ENCODE measurements at places on chromosomes 3 and 15. TPM values are rescaled to one million over a fixed set of nuclear protein-coding genes. Genes with fewer than 3 reads are reported as not detected.

The PRSS50 gene
- total RNA-seq, result 0.38 TPM

- DNase-seq, result no peak
- H3K4me1 ChIP-seq, result peaks cover 10% of the 10 kb centered on the region
- H3K27ac ChIP-seq, result no peak overlapping the region
- H3K36me3 ChIP-seq, result no peaks in the 10 kb centered on the region
- H3K4me3 ChIP-seq, result no peak overlapping the region
These were observed 139.7 kb upstream of the COL8A1 start for GRCh38 chr3:99498550-99499234.

The ARRDC4 gene
- total RNA-seq, result 6.7 TPM

GRCh38 chr3:19644405-19644804 is 289.6 kb downstream of the EFHB start:
- no peaks in the 10 kb centered on the region for H3K4me1 ChIP-seq
- H3K4me3 ChIP-seq, result no peak overlapping the region
- H3K27ac ChIP-seq, result no peak overlapping the region
- no peak for DNase-seq

DNA sequence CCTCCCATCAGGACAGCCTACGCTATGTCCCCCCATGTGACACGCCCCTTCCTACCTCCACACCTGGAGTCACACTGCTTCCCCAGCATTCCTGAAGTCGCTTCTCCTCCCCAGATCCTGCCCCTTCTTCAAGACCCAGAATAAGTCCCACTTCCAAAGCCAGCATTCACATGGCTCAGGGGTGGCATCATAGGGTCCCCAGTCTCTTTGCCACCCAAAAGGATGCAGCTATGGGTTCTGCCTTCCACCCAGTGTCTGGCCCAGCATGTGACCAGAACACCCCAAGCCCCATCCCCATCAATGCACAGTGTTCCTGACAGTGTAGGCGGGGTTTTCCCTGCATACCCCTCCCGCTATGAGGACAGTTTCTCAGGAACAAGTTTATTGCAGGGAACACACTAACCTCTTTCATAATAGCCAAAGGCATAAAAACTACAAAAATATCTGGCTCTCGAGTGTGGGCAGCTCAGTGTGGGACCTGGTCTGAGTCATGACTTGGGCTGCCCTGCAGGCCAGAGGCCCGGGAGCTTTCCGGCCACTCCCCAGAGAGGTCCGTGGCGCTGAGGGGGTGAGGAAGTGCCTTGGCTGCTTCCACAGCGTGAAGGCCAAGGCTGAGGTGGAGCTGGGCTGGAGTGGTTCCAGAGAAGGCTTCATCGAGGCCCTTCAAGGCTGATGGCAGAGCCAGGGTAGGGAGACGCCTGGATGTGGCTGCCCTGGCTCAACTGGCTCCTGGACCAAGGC is 5.8 kb downstream of the ISLR start:
- peaks cover 10% of the 10 kb centered on the region for H3K27me3 ChIP-seq
- no peak for DNase-seq
- H3K4me3 ChIP-seq, result no peak overlapping the region

GRCh38 chr3:126124148-126124868 is 40.4 kb upstream of the SLC41A3 start:
- no peak overlapping the region for H3K27ac ChIP-seq
- H3K4me1 ChIP-seq, result no peaks in the 10 kb centered on the region
- no peaks in the 10 kb centered on the region for H3K36me3 ChIP-seq
- peak; percentile 3 for DNase-seq

DNA sequence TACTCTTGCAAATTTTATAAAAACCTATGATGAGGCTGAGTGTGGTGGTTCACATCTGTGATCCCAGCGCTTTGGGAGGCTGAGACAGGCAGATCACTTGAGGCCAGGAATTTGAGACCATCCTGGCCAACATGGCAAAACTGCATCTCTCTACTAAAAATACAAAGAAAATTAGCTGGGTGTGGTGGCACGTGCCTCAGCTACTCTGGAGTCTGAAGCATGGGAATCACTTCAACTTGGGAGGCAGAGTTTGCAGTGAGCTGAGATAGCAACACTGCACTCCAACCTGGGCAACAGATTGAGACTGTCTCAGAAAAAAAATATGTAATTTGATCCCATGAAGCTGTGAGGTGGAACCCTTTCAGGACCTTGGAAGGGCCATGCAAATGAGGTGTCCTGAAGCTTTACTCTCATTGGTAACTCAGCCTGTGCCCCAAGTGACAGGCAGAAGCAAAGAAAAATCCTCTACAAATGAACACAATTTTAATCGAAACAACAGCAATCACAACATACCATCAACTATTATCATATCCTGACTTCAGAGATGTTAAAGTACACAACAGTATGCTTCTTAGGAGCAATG is 84.6 kb upstream of the CDV3 start:
- H3K27ac ChIP-seq, result no peak overlapping the region
- peaks cover 3% of the 10 kb centered on the region for H3K4me1 ChIP-seq
- no peak overlapping the region for H3K4me3 ChIP-seq
- H3K27me3 ChIP-seq, result peaks cover 3% of the 10 kb centered on the region

The CTXN2 gene
- 0.18 TPM for total RNA-seq

- DNase-seq, result peak; percentile 90
- H3K36me3 ChIP-seq, result no peaks in the 10 kb centered on the region
- H3K27ac ChIP-seq, result no peak overlapping the region
- H3K4me3 ChIP-seq, result no peak overlapping the region
- peaks cover 10% of the 10 kb centered on the region for H3K27me3 ChIP-seq
- peaks cover 36% of the 10 kb centered on the region for H3K4me1 ChIP-seq
These were observed 24.6 kb upstream of the CORO2B start for GRCh38 chr15:68553994-68554720.

The KLHL40 gene
- total RNA-seq, result not detected

The CHRM5 gene
- total RNA-seq, result not detected

DNA sequence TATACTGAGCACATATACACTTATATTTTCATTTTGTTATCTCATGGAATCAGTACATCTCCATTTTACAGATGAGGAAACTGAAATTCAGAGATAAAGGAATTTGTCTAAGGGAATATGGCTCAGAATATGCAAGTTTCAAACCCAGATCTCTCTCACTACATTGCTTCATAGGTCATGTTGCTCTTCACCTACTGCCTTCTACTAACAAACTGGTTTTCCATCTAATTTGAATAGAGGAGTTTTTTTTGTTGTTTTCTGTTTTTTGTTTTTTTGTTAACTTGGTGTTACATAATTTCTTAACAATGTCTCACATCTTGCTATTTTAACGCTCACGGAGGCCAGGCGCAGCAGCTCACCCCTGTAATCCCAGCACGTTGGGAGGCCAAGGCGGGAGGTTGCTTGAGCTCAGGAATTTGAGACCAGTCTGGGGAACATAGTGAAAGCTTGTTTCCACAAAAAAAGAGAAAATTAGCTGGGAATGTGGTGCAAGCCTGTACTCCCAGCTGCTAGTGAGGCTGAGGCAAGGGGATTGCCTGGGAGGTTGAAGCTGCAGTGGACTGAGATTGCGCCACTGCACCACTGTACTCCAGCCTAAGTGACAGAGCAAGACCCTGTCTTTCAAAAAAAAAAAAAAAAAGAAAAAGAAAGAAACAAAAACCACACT is 37.0 kb downstream of the FMN1 start:
- no peaks in the 10 kb centered on the region for H3K36me3 ChIP-seq
- no peak for DNase-seq
- no peaks in the 10 kb centered on the region for H3K27me3 ChIP-seq
- H3K4me3 ChIP-seq, result no peak overlapping the region

DNA sequence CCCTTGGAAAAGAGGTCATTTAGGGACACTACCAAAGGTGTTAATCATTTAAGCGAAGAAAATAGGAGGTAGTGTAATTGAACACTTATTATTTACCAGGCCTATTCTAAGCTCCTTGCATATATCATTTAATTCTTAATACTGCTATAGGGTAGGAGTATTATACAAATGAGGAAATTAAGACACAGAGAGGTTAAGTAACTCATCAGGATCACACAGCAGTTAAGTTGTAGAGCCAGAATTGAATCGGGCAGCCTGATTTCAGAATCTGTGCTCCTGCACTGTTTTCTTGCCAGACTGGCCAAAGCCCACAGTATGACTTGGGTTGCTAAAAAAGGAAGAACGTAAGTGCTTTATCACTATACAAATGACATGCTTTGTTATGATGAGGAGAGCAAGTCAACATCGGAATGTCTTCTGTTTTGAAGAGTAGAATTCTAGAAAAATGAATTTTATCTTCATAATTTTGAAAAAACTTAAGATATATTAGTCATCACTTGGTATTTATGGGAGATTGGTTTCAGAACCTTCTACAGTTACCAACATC is 31.4 kb downstream of the HPS3 start:
- H3K27ac ChIP-seq, result no peak overlapping the region
- peaks cover 2% of the 10 kb centered on the region for H3K27me3 ChIP-seq
- DNase-seq, result no peak
- H3K4me1 ChIP-seq, result no peaks in the 10 kb centered on the region
- no peak overlapping the region for H3K4me3 ChIP-seq

DNA sequence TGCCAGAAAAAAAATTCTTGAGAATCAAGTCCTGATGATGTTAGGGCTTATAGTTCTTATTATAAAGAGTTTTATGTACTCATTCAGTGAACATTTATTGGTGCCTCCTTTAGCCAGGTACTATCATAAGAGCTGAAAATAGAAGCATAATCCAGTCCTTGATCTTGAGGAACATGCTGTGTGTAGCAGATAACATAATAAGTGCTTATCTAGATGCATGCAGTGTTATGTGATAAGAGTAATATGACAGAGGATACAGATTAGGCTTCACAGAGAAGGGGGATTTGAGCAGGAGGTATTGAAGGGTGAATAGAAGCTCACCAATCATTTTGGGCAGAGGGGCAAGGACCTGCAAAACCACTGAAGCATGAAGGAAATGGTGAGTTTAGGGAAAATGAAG is 1.1 kb downstream of the CCR2 start:
- H3K27me3 ChIP-seq, result no peaks in the 10 kb centered on the region
- no peak overlapping the region for H3K4me3 ChIP-seq
- H3K36me3 ChIP-seq, result no peaks in the 10 kb centered on the region

DNA sequence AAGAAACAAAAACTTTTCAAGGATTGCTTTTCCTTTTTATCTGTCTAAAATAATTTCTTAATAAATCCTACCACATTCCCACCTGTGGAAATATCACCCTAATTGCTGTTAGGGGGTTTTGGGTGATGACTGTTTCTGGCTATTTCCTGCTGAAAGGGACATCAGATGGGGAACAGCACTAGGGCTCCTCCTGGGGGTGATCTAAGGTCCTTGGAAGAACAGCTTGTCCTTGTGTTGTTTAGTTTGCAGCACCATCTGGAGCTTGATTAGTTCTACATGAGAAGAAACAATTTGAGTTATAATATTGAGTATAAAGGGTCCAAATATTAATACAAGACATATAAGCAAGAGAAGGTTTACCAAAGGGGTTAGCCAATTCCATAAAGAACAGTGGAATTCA is 18.7 kb downstream of the OR5H15 start:
- peaks cover 16% of the 10 kb centered on the region for H3K4me1 ChIP-seq
- DNase-seq, result no peak
- no peak overlapping the region for H3K27ac ChIP-seq
- H3K36me3 ChIP-seq, result no peaks in the 10 kb centered on the region

DNA sequence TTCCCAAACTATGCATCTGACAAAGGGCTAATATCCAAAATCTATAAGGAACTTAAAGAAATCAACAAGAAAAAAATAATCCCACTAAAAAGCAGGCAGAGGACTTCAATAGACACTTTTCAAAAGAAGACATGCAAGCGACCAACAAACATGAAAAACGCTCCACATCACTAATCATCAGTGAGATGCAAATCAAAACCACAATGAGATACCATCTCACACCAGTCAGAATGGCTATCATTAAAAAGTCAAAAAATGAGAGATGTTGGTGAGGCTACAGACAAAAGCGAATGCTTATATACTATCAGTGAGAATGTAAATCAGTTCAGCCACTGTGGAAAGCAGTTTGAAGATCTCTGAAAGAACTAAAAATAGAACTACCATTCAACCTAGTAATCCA is 20.2 kb downstream of the CFAP44 start:
- DNase-seq, result no peak
- peaks cover 8% of the 10 kb centered on the region for H3K36me3 ChIP-seq
- H3K27me3 ChIP-seq, result no peaks in the 10 kb centered on the region
- H3K27ac ChIP-seq, result no peak overlapping the region
- no peaks in the 10 kb centered on the region for H3K4me1 ChIP-seq
- H3K4me3 ChIP-seq, result no peak overlapping the region

- no peak for DNase-seq
- H3K4me3 ChIP-seq, result no peak overlapping the region
- H3K27ac ChIP-seq, result no peak overlapping the region
- H3K36me3 ChIP-seq, result peaks cover 23% of the 10 kb centered on the region
- peaks cover 9% of the 10 kb centered on the region for H3K4me1 ChIP-seq
- H3K27me3 ChIP-seq, result peaks cover 3% of the 10 kb centered on the region
These were observed 4.5 kb upstream of the FES start for GRCh38 chr15:90879730-90880366.

DNA sequence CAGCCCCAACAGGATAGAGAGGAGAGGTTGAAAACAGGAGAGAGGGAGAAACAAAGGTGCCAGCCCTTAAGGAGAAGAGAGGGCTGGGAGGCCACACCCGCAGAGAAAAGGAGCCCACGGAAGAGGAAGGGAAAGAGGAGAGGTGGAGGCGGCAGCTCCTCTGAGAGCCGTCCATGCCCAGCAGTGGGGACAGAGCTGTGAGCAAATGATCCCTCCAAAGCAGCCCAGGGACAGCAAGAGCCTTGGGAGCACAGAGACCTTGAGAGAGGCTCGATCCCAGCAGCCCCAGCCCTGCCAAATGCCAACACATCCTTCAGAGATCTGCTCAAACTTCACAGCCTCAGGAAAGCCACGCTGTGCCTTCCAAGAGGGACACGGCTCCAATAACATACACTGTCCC is 66.7 kb upstream of the CORO2B start:
- H3K36me3 ChIP-seq, result no peaks in the 10 kb centered on the region
- no peak overlapping the region for H3K27ac ChIP-seq
- DNase-seq, result no peak
- peak overlapping the region; percentile 0 for H3K4me3 ChIP-seq
- peaks cover 2% of the 10 kb centered on the region for H3K27me3 ChIP-seq
- peaks cover 4% of the 10 kb centered on the region for H3K4me1 ChIP-seq

GRCh38 chr3:177551431-177551836 is 354.2 kb upstream of the TBL1XR1 start:
- no peak overlapping the region for H3K27ac ChIP-seq
- no peaks in the 10 kb centered on the region for H3K36me3 ChIP-seq
- H3K4me3 ChIP-seq, result no peak overlapping the region

The PLS1 gene
- 2.0 TPM for total RNA-seq

GRCh38 chr3:197674741-197675562 is 61.8 kb downstream of the RUBCN start:
- H3K4me1 ChIP-seq, result peaks cover 5% of the 10 kb centered on the region
- no peak overlapping the region for H3K27ac ChIP-seq
- peak overlapping the region; percentile 50 for H3K4me3 ChIP-seq
- H3K36me3 ChIP-seq, result peaks cover 54% of the 10 kb centered on the region
- no peak for DNase-seq
- H3K27me3 ChIP-seq, result peaks cover 17% of the 10 kb centered on the region

All from endothelial cell (in vitro differentiated cells).